A549 treated with CORT108297 at 1 μM for 4 hours (cell line): ENCODE measurements at places on chromosomes 1 and 21. TPM values are rescaled to one million over a fixed set of nuclear protein-coding genes. Genes with fewer than 3 reads are reported as not detected.

Gene HRNR
- not detected in 5 replicates for total RNA-seq

Gene S100A14
- total RNA-seq = 0.30 to 0.71 TPM (median 0.40 TPM) in 5 replicates

Gene GSTM4
- 8.7 to 10.2 TPM (median 9.7 TPM) in 5 replicates for total RNA-seq

Gene DLGAP3
- 0.24 to 0.42 TPM (median 0.35 TPM) in 5 replicates for total RNA-seq

Gene CCDC30
- total RNA-seq = 0.39 to 0.68 TPM (median 0.59 TPM) in 5 replicates

Gene IQCC
- 1.4 to 2.4 TPM (median 1.9 TPM) in 5 replicates for total RNA-seq
